ENCODE measurements at places on chromosomes 6 and 20.

DNA sequence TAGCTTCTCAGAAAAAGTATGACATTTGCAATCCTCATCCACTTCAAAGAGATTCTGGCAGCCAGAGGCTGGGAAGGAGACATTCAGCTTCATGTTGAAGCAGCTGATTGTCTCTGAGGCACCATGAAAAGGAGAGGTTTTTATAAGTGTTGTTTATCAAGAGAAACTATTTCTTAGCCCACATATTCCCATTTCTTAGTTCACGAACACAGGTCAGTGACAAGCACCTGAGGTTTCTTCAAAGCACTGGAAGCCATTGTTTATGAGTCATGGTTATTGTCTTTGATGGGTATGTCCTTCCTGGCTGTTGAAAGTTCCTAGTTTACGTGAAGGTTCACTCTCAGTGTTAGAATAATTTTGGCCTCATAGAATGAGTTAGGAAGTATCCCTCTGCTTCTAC is 3.0 kb upstream of the DDX43 start:
- DNase-seq = peak; percentile 46

- DNase-seq = no peak
Observed at GRCh38 chr20:49115564-49115963, 69.5 kb downstream of the CSE1L start.

DNA sequence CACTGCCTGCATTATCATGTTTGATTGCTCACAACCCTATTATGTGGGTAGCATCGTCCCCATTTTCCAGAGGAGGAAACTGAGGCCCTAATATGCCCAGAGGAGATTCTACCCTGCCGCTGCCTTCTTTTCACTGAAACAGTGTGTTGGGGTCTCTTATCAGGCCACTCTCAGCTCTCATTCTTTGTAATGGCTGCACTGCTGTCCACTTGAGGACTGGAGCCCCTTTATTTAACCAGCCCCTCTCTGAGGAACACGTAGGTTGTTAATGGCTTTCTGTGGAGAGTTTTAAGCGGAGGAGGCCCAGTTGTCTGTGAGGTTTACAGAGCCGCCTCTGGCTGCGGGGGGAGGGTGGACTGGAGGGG is 32.5 kb downstream of the SRC start:
- DNase-seq = no peak

DNA sequence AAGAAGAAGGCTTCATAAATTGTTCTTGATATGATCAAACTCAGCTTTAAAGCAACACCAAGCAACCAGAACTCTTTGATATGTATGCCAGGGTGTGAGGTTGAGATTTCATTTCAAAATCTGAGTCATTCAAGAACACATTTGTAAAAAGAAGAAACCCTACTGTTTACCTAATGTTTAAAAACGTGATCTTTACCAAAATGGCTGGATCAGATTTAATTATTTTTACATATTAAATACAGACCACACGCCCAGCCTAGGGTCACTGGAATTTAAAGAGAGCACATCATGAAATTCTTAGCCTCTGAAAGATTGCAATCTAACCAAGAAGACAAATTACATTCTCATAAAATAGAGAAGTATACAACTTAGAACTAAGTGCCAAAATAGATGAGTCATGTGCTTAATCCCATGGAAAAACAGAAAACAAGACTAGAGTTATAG is 206.8 kb upstream of the SMLR1 start:
- no peak for DNase-seq

GRCh38 chr6:115729036-115729435 is 331.7 kb downstream of the FRK start:
- DNase-seq = peak; percentile 12

GRCh38 chr20:62404761-62405107 is 2.4 kb downstream of the CABLES2 start:
- no peak for DNase-seq

GRCh38 chr20:10033905-10034650 is 709 bp upstream of the ANKEF1 start:
- no peak for DNase-seq

DNA sequence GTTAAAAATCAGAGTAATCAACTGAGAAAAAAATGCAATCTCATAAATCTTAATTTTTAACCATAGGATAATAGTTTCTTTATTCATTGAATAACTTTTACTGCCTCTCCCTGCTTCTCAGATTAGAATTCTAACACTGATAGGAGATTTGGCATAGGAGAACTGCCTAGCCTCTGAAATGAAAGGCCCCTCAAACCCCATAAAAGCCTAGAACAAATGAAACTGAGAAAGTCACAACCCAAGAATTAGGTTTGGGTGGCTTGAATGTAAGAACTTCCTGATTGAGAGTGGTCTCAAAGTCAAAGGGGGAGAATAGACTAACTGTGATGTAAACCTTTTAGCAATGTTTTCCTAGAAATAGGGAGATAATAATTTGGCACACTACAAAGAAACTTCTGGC is 52.2 kb downstream of the SAMD5 start:
- no peak for DNase-seq

- DNase-seq = peak; percentile 96
Observed at GRCh38 chr6:106194949-106195921, 109.1 kb downstream of the PRDM1 start.

DNA sequence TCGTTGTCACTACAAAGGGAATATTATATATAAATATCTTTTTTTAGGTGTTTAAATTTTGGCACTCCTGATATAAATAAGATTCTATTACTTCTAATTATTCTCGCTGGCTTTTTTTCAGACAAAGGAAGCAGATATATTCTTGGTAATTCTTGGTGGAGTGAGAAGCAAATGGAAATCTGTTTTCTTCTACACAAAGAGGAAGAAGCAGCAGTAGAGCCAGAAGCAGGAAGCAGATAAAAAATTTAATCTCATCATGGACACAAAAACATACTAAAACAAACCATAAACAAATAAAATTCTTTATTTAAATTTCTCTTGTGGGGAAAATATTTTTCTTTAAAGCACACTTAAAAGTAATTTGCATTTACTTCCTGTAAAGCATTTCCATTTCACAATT is 3.7 kb upstream of the KIAA0319 start:
- DNase-seq = no peak

Measured in epithelial cell of esophagus (primary cell).